Transverse colon (tissue), 4 donors: ENCODE measurements at places on chromosomes 7 and 10.

GRCh38 chr7:137142376-137142775 is 201.2 kb downstream of the PTN start:
- no peak for DNase-seq

GRCh38 chr7:83476511-83477050 is 172.4 kb downstream of the SEMA3E start:
- no peak for DNase-seq

DNA sequence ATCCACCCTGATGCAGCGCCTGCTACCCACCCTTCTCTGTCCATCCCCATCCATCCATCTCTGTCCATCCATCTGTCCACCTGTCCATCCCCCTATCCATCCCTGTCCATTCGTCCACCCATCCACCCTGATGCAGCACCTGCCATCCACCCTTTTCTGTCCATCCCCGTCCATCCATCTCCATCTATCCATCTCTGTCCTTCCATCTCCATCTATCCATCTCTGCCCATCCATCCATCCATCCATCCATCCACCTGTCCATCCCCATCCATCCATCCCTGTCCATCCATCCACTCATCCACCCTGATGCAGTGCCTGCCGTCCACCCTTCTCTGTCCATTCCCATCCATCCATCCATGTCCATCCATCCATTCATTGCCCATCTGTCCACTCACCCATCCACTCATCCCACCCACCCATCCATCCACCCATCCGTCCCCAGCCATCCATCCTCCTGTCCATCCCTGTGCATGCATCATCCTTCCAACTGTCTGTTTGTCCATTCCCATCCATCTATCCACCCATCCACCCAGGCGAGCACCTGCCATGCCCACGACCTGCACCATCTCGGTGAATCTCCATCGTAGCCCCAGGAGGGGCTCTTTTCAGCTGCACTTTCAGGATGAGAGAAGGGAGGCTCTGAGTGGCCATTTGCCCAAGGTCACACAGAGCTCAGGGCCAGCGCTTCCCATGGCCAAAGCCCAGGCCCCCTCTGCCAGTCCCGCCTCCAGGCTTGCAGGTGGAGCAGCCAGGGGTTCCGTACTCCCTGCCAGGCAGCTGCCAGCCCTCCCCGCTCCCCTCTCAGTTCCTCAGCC is 137.4 kb downstream of the LHPP start:
- no peak for DNase-seq

DNA sequence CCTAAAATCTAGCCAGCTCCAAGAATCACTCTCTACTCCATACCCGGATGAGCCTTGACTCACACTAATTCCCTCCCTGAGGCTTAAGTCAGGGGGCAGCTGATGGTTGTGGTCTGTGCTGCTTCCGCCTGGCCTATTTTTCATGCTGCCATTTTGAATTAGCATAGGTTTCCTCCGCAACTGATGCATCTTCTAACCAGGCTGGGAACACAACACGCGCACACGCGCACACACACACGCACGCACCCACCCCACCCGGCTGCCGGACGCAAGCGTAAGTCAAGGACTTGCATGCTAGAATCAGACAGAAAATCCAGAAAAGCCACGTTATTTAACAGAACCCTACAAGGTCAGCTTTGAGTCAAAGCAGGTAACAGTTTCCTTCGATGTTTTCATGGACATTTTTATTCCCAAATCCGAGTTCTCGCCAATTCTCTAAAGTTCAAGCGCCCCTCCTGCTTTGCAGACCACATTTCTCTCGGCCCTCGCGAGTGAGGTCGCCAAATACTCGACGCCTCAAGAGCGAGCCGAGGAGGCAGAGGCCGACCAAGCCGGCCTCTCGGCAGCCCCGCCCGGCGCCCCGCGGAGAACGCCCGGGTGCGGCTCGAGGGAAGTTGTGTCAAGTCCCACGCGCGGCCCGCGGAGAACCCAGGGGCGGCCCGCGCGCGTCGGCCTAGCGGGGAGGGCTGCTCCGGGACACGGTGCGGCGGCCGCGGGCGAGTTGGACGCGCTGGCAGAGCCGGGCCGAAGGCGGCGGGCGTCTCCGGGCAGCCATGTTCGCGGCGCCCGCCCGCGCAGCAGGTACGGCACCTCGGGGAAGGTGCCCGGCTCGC is 961 bp downstream of the SCRN1 start:
- DNase-seq = peak; percentile 46

DNA sequence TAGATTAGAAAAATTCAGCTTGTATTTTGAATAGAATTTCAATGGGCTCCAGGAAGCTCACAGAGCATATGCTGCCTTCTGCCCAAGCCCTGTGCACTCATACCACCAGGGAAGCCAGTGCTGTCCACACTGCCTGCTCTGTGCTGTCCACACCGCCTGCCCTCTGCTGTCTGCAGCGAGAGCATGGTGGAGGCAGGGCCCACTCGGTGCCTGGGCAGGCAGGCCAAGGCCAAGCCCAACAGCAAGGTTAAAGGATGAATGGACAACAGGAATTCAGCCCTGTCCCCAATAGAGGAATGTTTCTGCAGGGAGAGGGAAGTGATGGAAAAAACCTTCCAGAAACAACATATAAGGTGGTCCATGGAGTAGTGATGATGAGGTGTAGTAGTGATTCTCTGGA is 146.8 kb downstream of the GFRA1 start:
- no peak for DNase-seq

DNA sequence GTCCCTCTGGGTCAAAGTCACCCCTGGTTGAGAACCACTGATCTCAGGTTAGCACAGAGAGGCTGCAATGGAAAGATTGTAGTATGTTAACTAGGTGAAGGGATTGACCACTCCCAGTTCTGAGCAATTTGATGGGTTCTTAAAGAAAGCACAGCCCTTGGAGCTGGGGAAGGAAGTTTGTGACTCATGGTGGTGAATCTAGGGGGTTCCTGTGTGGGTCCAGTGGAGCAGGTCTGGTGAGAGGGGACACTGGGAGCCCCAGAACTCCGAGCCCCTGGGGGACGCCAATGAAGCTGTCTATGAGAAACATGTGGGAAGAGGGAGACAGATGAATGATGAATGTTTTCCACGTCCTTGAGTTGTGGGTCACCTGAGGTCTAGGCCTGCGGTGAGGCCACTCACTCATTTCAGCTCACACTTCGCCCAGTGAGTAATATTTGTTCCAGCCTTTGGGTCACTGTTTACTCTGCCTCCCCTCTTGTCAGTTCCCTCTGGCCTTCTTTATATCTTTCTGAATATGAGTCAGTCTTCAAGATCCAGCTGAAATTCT is 341.9 kb downstream of the LRMDA start:
- no peak for DNase-seq
